Cardiac muscle cell (in vitro differentiated cells and primary cell): ENCODE measurements at places on chromosomes 3 and 15.

- no peak for DNase-seq
Measured at GRCh38 chr15:99986297-99987118, 253.3 kb upstream of the LYSMD4 start.

DNA sequence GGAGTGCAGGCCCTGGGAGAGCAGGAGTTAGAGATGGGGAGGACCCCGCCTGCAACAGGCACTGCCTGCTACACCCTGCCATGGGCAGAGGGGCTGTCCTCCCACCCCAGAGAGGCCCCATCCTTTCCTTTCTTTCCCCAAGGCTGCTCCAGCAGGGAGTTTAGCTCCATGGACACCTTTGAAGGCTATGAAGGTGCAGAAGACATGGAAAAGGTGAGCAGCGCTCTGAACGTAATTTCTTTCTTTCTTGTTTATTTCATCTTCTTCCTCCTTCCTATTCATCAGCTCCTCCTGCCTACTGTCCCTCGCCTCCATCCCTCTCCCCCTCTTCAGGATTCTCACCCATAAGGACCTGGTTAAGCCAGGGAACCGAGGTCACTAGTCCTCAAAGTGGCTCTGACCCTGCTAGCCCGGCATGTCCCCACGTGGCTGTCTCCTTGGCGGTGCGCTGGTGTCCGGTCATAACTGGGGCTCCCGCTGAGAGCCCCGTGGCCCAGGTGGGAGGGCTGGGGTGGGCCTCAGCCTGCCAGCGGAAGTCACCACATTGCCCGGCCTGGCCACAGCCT, 16.0 kb upstream of the ADIPOQ start:
- no peak for DNase-seq

DNA sequence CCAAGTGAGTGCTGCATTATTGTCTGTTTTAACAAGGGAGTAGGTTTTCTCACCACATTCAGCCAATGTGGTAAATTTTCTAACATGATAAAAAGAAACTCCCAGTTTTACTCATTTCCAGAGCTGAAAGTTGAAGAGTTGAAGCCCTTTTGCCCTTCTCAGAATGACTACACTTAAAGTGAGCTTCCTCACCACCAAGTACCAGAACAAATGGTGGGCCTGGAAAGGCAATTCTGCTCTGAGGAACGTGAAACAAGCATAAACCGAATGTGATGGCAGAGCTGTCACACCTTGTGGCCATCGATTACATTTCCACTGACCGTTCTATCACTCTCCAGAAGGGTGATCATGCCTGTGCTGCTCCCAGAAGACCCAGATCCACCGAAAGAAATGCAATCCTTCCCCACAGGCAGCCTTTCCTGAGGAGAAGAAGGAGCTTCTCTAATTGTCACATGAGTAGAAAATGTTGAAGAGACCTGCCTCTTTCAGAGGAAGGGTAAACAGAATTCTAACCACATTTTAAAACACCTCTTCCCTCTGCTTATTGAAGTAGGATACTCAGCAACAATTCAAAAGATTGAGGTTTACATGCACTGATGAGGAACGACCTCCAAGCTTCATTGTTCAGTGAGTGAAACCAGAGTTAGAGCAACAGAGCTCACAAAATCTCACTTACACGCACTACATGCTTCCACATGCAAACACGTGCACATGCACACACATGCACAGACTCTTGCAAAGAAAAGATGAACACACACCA, 21.4 kb upstream of the CCR9 start:
- no peak for DNase-seq

- peak; percentile 73 for DNase-seq
Measured at GRCh38 chr3:14162178-14162577, 16.2 kb downstream of the XPC start.

DNA sequence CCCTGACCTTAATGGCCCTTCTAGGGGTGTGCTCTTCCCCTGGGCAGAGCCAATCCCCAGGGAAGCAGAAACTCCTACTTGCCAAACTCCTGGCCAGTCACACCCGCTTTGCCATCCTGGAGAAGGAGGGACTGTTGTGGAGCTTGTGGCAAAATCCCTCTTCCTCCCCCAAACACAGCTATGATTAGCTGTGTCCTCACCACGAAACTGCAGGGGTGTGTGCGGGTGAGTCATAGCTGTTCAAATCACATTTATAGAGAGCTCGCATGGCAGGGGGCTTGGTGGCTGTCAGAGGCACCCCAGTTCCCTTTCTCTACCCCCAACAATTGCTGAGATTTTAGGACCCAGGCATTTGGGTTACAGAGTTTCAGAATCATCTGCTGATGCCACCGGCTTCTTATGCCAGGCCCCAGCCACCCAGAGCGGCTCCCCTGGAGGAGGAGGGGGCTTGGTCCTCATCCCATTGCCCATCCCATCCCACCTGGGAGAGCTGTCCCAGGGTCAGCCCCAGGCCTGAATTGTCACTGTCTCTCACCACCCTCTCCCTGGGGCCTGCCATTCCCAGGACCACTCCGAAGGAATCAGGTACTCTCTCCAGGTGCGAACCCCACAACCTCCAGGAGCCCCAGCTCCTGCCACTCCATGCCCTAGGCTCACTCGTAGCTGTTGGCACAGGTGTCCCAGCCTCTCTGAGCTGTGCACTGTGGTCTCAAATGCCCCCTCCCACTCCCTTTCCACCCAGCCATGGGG, 28.8 kb upstream of the MAGEF1 start:
- peak; percentile 52 for DNase-seq

DNA sequence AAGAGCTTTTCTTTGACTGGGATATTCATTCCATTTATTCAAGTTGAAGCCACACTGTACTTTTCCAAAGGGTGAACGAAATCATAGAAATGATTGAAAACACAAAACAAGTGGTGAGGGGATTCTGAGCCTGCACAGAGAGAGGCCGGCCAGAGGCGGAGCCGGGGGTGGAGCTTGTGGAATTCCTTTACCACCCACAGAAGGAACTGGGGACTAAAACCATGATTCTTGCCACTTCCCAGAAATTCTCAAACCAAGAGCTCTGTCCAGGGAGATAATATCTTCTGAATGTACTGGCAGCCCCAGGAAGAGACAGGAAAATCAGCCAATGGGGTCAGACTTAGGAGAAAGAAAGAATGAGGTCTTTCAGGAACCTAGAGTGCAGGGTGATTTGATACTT, 20.8 kb downstream of the FBN1 start:
- DNase-seq: no peak

DNA sequence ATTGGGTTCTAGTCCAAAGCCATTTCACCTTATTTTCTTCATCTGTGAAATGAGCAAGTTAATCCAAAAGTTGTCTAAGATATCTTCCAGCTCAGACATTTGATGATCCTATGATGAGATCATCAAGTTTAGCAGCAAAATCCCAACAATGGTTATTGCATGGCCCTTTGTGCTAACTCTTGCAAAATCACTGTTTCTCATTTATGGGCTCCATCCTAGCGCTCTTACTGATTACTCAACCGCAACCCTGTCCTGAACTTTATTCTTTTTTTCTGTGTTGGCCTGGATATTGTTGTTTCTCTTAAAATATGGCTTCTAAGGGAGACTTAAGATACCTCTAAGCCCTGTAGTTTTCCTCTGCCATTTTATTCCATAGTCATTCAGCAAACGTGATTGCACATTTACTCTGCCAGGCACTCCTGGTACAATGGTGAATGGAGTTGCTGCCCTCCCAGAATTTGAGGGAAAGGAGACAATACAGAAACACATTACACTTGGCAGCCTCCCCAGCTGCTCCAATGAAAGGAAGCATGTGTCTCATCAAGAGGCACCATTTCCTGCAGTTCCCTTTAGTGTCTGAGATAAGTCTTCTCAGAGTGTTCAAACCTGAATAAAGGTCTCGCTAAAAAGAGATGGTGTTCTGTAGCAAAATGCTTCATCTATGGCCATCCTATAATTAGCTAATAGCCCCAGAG, 4.4 kb downstream of the GXYLT2 start:
- no peak for DNase-seq
